Large intestine (tissue), 12 donors: ENCODE measurements at places on chromosomes 1 and 21. TPM values are rescaled to one million over a fixed set of nuclear protein-coding genes. Genes with fewer than 3 reads are reported as not detected.

The ZSWIM5 gene
- polyA plus RNA-seq, result 9.3 TPM

The OR2W3 gene
- polyA plus RNA-seq, result 0.51 TPM

The FCRL5 gene
- 0.09 TPM for polyA plus RNA-seq

The DSCAM gene
- 0.85 TPM for polyA plus RNA-seq

The ATP1A4 gene
- polyA plus RNA-seq, result 0.27 TPM

The MLLT11 gene
- polyA plus RNA-seq, result 17.4 TPM

The FAM72A gene
- 3.3 TPM for polyA plus RNA-seq

The C1QA gene
- 91.7 TPM for polyA plus RNA-seq

The EDARADD gene
- 0.66 TPM for polyA plus RNA-seq

The MSH4 gene
- 0.24 TPM for polyA plus RNA-seq

- no peak overlapping the region for H3K27ac ChIP-seq
- H3K4me3 ChIP-seq, result no peak overlapping the region
- H3K36me3 ChIP-seq, result no peaks in the 10 kb centered on the region
- DNase-seq, result no peak
- peaks cover 2% of the 10 kb centered on the region for H3K27me3 ChIP-seq
Observed at GRCh38 chr1:203039609-203040512, 13.6 kb downstream of the PPFIA4 start.

DNA sequence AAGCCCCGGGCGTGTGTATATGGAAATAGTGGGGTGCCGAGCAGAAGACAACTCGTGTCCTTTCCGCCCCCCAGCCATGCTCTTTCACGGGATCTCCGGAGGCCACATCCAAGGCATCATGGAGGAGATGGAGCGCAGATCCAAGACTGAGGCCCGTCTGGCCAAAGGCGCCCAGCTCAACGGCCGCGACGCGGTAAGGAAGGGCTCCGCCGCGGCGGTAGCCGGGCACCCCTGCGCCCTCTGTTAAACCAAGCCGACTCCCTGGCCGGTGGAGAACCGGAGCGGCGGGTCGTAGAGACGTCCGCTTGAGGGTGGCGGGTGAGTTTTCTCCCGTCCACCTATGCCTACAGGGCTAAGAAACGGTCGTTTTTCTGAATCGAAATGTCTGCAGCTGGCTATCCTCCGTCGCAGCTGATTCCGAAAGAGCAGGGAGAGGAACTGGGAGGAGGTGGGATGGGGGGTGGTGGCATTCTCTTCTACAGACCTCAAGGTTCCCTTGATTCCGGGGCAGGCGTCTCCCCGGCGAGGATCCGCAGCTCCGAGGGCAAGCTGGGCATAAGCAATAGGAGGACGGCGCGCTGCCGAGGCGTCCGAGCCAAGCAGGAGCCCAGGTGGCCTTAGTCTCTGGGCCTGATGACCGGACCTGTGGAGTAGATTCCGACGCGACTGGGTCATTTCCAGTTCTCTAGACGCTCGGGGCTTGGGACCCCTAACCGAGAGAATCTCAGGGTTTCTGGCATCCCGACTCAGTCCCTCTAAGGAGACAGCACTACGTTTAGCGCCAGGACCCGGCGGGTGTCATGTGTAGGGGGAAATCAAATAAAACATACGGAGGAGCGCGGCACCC, 856 bp downstream of the LHX9 start:
- H3K36me3 ChIP-seq, result no peaks in the 10 kb centered on the region
- DNase-seq, result no peak
- H3K27ac ChIP-seq, result no peak overlapping the region
- H3K4me1 ChIP-seq, result peaks cover 21% of the 10 kb centered on the region
- H3K4me3 ChIP-seq, result peak overlapping the region; percentile 8
- H3K27me3 ChIP-seq, result peaks cover 100% of the 10 kb centered on the region

DNA sequence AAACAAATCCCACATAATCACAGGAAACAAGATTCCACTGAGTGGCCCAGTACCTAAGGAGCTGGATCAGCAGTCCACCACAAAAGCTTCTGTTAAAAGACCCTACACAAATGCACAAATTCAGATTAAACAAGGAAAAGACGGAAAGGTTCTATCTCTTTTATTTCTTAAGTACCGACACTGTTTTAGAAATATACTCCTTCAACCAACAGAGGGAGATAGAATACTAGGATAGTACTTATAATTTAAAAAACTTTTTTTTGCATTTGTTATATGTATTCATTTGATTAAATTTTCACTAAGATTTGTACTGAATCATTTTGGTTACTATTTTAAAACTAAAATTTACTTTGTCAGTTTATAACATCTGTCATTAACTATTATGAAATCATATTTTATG, 12.5 kb downstream of the CDC7 start:
- no peaks in the 10 kb centered on the region for H3K27me3 ChIP-seq
- H3K4me3 ChIP-seq, result no peak overlapping the region
- H3K36me3 ChIP-seq, result peaks cover 6% of the 10 kb centered on the region
- H3K27ac ChIP-seq, result no peak overlapping the region

GRCh38 chr1:2224170-2224584, 3.9 kb upstream of the SKI start:
- H3K4me3 ChIP-seq, result no peak overlapping the region
- no peak for DNase-seq
- no peak overlapping the region for H3K27ac ChIP-seq
- H3K4me1 ChIP-seq, result no peaks in the 10 kb centered on the region
- H3K36me3 ChIP-seq, result no peaks in the 10 kb centered on the region

DNA sequence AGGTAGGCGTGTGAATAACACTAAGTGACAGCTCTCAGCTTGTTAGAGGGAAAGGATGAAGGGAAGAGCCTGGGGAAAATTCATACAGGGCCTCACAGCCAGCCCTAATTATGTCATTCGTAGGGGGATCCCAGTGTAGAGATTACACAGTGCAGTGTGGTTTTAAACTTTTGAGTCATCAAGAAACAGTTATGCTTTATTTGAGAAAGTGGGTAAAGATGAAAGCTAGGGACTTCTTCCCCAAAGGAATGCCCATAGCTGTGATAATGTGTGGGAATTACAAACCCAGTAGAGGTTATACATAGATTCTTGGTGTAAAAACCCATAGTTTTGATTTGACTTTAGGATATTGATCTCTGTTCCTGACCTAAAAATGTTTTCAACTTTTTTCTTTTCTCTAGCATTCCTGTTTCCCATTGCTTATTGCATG, 1.9 kb downstream of the TTF2 start:
- H3K4me1 ChIP-seq, result no peaks in the 10 kb centered on the region
- no peaks in the 10 kb centered on the region for H3K27me3 ChIP-seq
- no peak for DNase-seq
- no peak overlapping the region for H3K4me3 ChIP-seq
- no peak overlapping the region for H3K27ac ChIP-seq
- no peaks in the 10 kb centered on the region for H3K36me3 ChIP-seq

- H3K4me3 ChIP-seq, result no peak overlapping the region
- H3K27me3 ChIP-seq, result no peaks in the 10 kb centered on the region
- no peak overlapping the region for H3K27ac ChIP-seq
- no peaks in the 10 kb centered on the region for H3K36me3 ChIP-seq
- no peak for DNase-seq
Observed at GRCh38 chr1:210937846-210938245, 196.1 kb downstream of the KCNH1 start.

- H3K4me1 ChIP-seq, result no peaks in the 10 kb centered on the region
- H3K27ac ChIP-seq, result no peak overlapping the region
- no peaks in the 10 kb centered on the region for H3K27me3 ChIP-seq
- peaks cover 52% of the 10 kb centered on the region for H3K36me3 ChIP-seq
- H3K4me3 ChIP-seq, result no peak overlapping the region
Observed at GRCh38 chr1:202135221-202135721, 9.3 kb downstream of the ARL8A start.

- no peak overlapping the region for H3K4me3 ChIP-seq
- no peaks in the 10 kb centered on the region for H3K27me3 ChIP-seq
- H3K4me1 ChIP-seq, result no peaks in the 10 kb centered on the region
Observed at GRCh38 chr1:29677028-29678024, 441.0 kb downstream of the PTPRU start.

DNA sequence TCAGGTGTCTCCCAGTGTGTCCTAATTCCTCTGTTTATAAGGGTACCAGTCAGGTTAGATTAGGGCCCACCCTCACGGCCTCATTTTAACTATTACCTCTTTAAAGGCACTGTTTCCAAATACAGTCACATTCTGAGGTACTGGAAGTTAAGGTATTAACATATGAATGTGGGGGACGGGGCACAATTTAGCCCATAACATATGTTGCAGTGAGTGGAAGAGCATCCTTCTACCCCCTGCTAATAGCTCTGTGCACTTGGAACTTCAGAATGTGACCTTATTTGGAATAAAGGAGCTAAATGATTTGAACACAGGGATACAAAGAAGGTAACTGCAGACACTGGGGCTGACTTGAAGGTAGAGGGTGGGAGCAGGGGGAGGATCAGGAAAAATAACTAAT, 67.3 kb upstream of the ADGRL2 start:
- no peaks in the 10 kb centered on the region for H3K4me1 ChIP-seq
- H3K27ac ChIP-seq, result no peak overlapping the region
- DNase-seq, result no peak
- H3K27me3 ChIP-seq, result no peaks in the 10 kb centered on the region
- no peak overlapping the region for H3K4me3 ChIP-seq
- no peaks in the 10 kb centered on the region for H3K36me3 ChIP-seq

- peaks cover under 1% of the 10 kb centered on the region for H3K4me1 ChIP-seq
- H3K36me3 ChIP-seq, result no peaks in the 10 kb centered on the region
- peak overlapping the region; percentile 50 for H3K27ac ChIP-seq
- H3K27me3 ChIP-seq, result no peaks in the 10 kb centered on the region
- peak; percentile 32 for DNase-seq
Observed at GRCh38 chr1:151472856-151473731, 13.8 kb upstream of the POGZ start.

DNA sequence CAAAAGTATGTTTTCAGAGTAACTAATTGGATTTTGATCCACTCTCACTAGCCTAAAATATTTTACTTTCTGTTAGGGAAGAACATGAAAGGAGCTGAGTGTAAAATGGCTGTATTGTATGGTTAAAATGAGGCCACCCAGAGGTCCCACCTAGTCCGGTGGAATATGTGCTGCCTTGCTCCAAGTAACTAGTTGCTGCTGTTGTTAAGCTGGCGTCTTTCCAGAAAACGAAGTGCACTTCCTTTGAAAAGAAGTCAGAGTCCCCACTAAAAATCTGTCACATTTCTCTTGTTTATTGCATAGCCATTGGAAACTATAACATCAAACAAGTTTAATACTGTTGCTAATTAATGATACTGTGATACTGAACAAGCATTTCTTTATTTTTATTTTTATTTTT, 3.2 kb downstream of the SLC25A33 start:
- peaks cover 23% of the 10 kb centered on the region for H3K4me1 ChIP-seq
- H3K27ac ChIP-seq, result no peak overlapping the region
- H3K36me3 ChIP-seq, result no peaks in the 10 kb centered on the region
- H3K27me3 ChIP-seq, result no peaks in the 10 kb centered on the region
- no peak overlapping the region for H3K4me3 ChIP-seq
- DNase-seq, result no peak

DNA sequence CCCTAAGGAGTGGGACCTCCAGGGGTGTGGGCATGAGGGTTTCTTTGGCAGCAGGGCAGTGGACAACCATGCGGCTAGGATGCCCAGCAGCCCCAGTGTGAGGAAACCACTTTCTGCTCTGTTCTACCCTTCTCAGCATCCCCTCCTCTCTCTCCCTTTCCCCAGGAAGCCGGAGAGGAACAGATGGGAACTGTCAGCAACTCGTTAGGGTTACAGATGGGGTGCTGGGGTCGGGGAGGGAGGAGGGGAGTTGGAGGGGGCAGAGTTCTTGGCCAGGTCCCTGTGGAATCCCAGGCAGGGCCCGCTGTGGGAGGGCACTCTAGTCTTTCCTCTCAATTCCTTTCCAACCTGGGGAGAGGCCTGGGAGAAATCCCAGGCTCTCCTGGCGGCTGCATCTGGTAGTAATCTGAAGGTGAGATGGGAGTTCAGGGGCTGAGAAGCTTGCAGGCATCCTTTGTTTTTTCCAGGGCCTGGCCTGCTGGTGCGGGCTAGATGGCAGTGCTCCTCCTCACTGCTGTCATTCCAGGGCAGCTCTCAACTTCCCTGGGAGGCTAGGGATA, 93.9 kb upstream of the CSF3R start:
- H3K4me3 ChIP-seq, result no peak overlapping the region
- peaks cover 17% of the 10 kb centered on the region for H3K27me3 ChIP-seq
- DNase-seq, result no peak

- no peak overlapping the region for H3K4me3 ChIP-seq
- no peaks in the 10 kb centered on the region for H3K27me3 ChIP-seq
- DNase-seq, result no peak
Observed at GRCh38 chr1:150708595-150708994, 11.6 kb upstream of the GOLPH3L start.

GRCh38 chr21:38489729-38490128, 8.5 kb downstream of the ERG start:
- no peak for DNase-seq
- no peak overlapping the region for H3K27ac ChIP-seq
- no peaks in the 10 kb centered on the region for H3K27me3 ChIP-seq
- no peaks in the 10 kb centered on the region for H3K36me3 ChIP-seq
- no peak overlapping the region for H3K4me3 ChIP-seq
- peaks cover 11% of the 10 kb centered on the region for H3K4me1 ChIP-seq

- H3K4me1 ChIP-seq, result no peaks in the 10 kb centered on the region
- H3K27me3 ChIP-seq, result peaks cover 3% of the 10 kb centered on the region
- no peaks in the 10 kb centered on the region for H3K36me3 ChIP-seq
- H3K27ac ChIP-seq, result no peak overlapping the region
- DNase-seq, result peak; percentile 8
Observed at GRCh38 chr1:75632350-75632949, 21.5 kb upstream of the SLC44A5 start.

DNA sequence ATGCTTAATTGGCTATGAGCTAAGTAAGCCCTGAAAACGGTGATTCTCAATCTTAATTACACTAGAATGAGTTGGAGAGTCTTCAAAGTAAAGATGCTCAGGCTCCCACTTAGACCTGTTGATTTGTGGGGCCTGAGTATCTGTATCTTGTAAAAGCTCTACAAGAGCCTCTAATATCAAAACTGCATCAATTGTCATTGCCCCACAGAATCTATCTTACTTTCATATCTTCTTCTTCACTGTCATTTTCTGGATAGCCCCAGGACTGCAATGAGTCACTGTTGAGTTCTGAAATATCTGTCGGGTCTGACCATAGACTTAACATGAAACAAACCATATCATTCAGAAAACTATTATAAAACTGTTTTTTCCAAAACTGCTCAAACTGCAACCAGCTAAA, 102.8 kb upstream of the SERTAD4 start:
- no peaks in the 10 kb centered on the region for H3K27me3 ChIP-seq
- H3K36me3 ChIP-seq, result no peaks in the 10 kb centered on the region
- no peaks in the 10 kb centered on the region for H3K4me1 ChIP-seq
- H3K4me3 ChIP-seq, result no peak overlapping the region
- H3K27ac ChIP-seq, result no peak overlapping the region
- no peak for DNase-seq

DNA sequence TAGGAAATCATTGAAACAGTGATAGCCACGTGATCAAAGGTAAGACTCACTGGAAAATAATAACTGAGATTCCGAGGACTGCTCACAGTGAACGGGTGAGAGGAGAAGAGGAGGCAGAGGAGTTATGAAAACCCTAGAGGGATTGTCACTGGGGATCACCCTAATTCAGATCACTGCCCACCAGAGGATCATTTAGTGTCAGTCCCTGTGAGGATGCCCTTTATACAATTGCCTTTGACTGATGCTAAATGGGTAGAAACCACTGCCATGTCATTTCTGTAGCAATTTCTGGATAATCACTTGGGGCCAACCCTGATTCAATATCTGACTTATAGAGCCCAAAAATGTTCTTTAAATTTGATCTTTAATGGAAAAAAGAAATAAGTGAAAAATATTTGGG, 14.1 kb upstream of the VAV3 start:
- no peak overlapping the region for H3K27ac ChIP-seq
- H3K4me1 ChIP-seq, result no peaks in the 10 kb centered on the region
- DNase-seq, result no peak
